GF-D8 (cell line): ENCODE measurements at places on chromosomes 13 and 19.

DNA sequence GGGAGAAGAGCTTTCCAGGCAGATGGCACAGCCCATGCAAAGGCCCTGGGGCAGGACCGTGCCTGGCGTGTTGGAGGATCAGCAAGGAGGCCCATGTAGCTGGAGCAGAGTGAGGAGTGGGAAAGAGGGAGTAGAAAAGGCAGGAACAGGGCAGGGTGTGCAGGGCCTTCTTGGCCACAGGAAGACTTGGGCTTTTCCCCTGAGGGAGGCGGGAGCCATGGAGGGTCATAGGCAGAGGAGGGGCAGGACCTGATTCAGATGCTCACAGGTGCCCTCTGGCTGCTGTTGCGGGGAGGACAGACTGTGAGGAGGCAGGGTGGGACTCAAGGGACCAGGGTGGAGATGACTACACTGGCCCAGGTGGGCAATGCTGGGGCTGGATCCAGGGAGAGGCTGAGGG is 13.8 kb upstream of the PTPRS start:
- DNase-seq: no peak

GRCh38 chr19:4014541-4015491 is 7.3 kb downstream of the PIAS4 start:
- DNase-seq: no peak

- no peak for DNase-seq
These were observed 13.0 kb upstream of the LCP1 start for GRCh38 chr13:46195016-46195415.

GRCh38 chr13:39224671-39225240 is 186.5 kb downstream of the NHLRC3 start:
- DNase-seq: no peak

- DNase-seq: no peak
These were observed 185.1 kb downstream of the MTUS2 start for GRCh38 chr13:29005035-29005762.

- DNase-seq: no peak
These were observed 134.1 kb downstream of the LACC1 start for GRCh38 chr13:44013758-44014291.

DNA sequence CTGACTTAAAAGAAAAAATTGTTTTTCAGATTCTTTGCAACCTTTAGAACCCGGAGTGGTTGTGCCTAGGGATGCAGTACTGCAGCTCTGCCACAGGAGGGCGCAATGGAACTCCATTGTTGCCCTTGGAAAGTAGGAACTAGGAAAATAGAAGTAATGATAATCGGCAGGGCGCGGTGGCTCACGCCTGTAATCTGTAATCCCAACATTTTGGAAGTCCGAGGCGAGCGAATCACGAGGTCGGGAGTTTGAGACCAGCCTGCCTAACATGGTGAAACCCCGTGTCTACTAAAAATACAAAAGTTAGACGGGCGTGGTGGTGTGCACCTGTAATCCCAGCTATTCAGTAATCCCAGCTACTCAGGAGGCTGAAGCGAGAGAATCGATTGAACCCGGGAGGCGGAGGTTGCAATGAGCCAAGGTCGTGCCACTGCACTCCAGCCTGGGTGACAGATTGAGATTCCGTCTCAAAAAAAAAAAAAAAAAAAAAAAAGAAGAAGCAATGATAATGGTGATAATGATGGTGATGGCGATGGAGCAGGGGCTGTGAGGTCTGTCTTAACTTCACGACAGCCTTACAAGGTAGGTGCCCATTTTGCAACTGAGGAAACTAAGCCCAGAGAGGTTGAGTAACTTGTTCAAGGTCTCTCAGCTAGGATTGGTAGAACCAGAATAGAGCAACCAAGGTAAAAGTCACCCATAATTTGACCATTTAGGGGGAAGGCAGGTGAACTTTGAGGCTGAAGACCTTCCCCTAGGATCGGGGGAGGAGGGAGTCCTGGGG is 5.5 kb upstream of the ADAMTS10 start:
- peak; percentile 9 for DNase-seq

DNA sequence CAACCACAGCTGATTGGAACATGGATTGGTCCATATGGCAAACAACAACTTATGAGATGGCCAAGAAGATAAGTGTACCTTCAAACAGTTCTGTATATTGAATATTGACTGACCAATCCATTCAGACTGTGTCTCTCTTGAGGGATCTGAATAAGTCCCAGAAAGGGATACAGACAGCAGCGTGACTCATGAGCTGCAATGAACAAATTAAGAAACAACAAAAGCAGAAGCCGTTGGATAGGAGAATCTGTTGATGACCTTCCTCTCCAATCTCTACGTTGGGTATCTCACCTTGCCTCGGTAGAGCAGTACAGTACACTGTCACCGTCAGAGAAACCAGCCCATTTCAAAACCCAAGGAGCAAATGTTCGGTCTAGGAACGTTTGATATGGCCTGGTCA is 21.3 kb downstream of the MBD3L2B start:
- no peak for DNase-seq

DNA sequence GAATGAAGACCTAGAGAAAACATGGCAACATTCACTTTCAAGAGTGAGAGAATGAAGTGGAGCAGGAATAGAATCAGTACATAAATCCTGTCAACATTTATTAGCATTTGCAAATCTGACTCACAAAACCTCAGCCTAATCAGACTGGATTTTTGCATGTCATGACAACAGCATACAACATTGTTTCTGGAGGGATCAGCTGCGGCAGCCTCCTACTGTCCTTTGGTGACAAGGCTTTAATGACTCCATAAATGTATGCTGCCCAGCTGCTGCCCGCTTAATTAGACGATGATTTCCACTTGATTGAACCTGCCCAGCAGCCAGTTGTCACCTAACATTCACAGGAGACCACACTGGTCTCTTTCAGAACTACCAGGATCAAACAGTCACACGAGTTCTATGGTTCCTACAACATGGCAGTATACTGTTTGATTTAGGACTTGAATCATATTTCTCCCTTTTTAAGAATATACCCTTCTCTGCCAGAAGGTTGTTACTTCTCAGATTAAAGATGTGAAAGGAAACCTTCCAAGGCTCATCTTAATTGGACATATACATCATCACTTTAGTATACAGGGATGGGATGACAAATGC is 9.3 kb downstream of the EBPL start:
- no peak for DNase-seq

- no peak for DNase-seq
These were observed 135.3 kb downstream of the SOX1 start for GRCh38 chr13:112202266-112202665.
